ENCODE measurements at places on chromosomes 16 and 17.

DNA sequence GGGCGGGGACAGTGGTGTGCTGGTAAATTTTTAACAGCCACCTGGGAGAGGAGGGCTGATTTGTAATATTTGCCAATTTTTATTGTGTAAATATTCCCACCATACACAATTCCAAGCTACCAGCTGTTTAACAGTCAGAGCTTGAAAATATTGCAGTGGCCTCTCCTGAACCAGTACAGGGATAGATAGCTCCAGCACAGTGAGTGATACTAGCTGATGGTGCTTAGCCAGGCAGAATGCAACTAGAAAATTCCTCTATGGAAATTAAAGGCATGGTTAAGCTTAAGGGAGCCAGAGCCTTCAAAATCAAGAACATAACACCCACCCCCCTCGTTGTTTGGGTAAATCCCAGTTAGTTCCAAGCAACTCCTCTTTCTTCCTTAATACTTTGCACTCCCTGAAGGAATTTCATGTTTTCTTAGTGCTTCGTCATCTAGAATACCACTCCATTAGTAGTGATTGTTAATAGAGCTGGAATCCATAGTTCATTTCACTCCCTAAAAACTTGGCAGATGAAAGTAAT is 96.6 kb downstream of the CYB561 start:
- DNase-seq: no peak

DNA sequence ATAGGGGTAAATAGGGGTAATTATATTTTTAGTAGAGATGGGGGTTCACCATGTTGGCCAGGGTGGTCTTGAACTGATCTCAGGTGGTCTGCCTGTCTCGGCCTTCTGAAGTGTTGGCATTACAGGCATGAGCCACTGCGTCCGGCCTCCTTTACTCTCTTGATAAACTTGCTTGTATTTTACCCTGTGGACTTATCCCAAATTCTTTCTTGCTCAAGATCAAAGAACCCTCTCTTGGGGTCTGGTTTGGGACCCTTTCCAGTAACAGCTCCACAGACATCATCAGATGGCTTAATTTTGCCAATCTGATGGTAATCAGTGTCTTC is 5.6 kb upstream of the C1QTNF1 start:
- no peak for DNase-seq

- peak; percentile 78 for DNase-seq
These were observed 3.3 kb upstream of the FBXL20 start for GRCh38 chr17:39404542-39405378.

DNA sequence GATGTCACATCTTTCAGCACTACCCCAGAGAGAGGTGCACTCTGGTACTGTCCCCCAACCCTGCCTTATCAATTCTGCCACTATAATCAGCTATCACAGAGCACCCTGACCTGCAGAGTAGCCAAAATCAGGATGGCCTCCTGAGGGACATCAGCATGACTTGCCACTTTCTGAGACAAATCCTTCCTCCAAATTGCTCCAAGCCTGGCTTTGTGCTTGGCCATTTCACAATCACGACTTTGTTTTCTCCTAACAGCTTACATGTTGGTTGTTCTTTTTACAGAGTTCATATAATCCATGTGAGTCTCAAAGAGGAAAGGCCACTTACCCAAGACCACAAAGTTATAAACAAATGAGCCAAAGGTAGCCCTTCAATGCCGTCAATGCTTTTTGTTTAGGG is 449.0 kb upstream of the CDH5 start:
- no peak for DNase-seq

- no peak for DNase-seq
These were observed 8.8 kb downstream of the EEF2K start for GRCh38 chr16:22214889-22215288.

DNA sequence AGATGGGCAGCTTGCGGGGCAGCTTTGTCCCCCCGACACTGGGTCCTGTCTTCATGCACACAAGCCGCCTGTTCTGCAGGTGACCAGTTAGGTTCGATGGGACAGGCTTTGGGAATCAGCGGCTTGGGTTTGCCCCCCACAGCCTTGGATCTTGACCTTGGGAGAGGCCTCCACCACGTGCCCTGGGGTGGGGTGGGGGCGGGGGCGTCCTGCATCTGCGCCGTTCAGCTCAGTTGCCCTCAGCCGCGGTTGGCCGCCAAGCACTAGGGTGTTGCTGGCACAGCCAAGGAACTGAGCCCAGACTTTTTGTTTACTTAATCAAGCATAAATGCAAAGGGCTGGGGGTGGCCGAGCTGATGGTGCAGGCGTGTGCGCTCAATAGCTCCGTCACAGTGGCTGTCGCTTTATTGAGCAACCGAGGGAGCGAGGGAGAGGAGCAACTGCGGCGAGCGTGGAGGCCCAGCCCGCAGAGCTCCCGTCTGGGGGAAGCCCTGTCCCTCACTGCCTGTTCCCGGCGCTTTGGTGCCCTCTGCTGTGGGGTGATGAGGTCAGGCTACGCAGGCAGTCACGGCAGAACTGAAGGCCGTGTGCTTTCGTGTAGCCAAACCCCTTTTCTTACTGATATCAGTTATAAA is 33.9 kb downstream of the JPH3 start:
- peak; percentile 89 for DNase-seq

- DNase-seq: no peak
These were observed 47.0 kb downstream of the BCAS3 start for GRCh38 chr17:60724647-60725046.

- DNase-seq: no peak
These were observed 22.9 kb downstream of the CDK12 start for GRCh38 chr17:39484178-39484577.

DNA sequence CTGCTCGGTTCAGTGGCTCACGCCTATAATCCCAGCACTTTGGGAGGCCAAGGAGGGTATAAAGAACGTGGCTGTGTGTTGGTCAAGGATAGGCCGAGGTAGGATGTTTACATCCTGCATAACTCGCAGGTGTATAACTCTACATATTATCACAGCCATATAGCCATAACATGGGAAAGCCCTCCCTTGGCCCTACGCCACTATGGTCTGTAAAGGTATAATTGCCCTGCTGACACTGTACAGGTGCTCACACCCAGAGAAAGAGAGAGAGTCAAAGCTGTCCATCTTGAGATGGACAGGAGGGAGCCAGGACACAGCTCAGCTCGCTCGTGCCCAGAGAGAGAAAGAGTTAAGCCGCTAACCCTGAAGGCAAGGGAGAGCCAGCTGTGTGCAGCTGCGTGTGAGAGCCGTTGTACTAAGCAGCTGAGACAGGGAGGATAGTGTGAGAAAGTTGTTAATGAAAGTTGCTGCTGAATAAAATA is 30.4 kb upstream of the DHX8 start:
- DNase-seq: no peak

DNA sequence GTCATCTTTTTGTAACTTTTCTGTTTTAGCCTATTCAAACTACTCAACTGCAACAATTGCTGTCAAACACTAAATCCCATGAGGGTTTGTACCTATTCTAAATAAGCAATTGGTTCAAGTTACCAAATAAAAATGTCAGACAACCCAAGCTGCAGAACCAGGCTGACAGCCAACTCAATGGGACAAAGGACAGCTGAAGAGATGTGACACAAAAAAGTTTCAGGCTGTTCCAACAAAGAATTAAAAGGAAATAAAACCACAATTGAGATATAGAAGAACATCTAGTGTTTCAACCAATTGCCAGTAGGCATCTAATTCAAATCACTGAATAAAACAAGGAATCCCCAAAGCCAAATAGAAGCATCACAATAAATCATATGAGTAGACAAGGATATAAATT is 49.3 kb downstream of the GRB7 start:
- no peak for DNase-seq

GRCh38 chr16:30183233-30184095 is at the start of gene CORO1A:
CORO1A (plus strand) TSS chr16:30183602; CDS start chr16:30185210, 1,608 bp downstream.
- DNase-seq: peak; percentile 81

- DNase-seq: no peak
These were observed 24.7 kb upstream of the ZNF469 start for GRCh38 chr16:88358023-88358420.

GRCh38 chr17:82272495-82273326 is 789 bp downstream of the CSNK1D start:
- DNase-seq: no peak

- no peak for DNase-seq
These were observed 53.5 kb downstream of the ABR start for GRCh38 chr17:1126250-1126797.

DNA sequence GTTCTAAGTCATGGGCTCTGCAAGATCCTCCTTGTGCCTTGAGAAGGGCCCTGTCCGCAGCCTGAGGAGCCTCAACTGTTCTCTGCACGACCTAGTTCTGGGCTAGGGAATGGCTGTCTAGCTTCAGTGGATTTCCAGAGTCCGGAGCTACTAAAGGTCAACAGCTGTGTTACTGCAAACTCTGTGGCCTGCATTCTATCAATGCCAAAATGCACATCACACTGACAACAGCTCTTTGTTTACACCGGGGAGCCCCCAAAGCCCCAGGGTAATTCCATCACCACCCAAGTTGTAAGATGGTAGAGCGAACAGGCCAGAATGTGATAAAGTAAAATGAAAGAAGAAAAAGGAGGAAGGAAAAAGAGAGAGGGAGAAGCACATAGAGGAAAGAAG is 610.2 kb downstream of the MAF start:
- DNase-seq: no peak

DNA sequence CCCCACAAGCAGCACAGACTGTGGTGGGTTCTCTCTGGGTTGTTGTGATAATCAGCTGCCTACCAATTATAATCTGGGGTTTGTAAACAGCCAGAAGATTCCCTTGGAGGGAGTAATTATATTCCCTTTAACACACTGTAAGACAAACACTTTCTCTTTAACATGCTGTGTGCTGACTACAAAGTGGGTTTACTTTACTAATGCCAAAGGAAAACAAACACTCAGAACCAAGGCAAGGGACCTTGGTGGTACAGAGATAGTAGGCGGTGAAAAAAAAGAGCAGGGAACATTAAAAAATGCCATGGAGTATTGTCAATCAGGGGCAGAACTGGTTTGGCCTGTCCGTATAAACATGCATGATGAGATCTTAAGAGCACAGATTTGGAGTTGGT is 3.0 kb upstream of the VAT1L start:
- DNase-seq: no peak

DNA sequence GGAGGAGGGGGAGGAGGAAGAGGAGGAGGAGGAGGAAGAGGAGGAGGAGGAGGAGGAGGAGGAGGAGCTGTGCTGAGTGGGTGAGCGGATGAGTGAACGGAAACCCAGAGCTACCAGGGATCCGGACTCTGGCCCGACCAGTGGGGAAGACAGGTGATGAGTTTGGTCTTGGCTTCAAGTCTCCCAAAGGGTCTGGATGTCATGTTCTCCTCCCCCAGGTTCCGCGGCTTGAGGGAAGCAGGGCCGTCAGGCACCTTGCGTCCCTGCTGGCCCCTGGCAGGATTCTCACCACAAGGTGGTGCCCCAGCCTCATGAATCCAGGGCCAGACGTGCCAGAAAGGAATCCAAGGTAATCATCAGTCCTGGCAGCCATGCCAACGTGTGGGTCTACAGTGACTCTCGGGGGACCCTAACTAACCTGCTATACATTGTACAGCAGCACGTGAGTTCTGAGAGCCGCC is 13.5 kb upstream of the ABAT start:
- DNase-seq: peak; percentile 82

GRCh38 chr16:27798241-27798640 is 248.3 kb downstream of the KATNIP start:
- no peak for DNase-seq

- no peak for DNase-seq
These were observed 36.8 kb downstream of the ERCC4 start for GRCh38 chr16:13956635-13957196.

DNA sequence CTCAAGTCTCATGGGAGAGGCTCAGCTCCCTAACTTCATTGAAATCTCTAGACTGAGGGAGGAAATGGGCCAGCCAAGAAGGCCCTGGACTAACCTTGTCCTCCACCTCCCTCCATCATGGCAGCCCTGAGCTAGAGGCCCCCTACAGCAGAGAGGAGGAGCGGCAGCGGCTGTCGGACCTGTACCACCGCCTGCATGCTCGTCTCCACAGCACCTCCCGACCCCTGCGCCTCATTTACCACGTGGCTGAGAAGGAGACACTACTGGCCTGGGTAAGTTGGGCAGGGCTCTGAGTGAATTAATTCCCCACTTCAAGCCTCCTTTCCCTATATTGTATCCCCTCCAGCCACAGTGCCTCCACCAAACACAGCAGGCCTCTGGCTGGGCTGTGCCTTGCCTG is 3.8 kb upstream of the SYCE1L start:
- no peak for DNase-seq

DNA sequence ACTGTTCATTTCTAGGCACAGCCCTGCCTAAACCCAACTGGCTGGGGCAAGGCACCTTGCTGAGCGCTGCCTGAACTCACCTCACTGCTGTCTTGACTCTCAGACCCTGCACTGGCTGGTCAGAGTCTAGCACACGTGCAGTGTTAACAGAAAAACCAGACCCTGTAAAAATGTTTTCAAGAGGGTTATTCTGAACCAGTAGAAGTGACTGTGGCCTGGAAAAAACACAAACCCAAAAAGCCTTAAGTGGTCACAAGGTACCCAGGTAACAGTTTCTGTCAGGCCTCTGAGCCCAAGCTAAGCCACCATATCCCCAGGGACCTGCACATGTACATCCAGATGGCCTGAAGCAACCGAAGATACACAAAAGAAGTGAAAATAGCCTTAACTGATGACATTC is 6.1 kb upstream of the EIF4A3 start:
- DNase-seq: no peak

DNA sequence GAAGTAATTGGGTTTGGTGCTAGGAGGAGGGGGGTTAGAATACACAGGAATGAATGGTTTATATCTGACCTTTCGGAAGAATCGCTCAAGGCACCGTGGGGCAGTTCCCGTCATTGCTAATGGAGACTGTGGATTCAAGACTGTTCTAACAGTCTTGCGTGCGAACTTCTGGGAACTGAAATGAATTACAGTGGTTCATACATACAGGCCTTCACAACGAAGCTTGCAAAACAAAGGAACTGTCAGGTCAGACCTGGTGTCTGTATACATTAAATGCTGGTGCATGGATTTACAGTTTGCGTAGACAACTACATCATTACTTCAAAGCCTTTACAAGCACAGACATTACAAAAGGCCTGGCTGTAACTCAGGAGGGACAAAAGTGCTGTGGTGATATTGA is 983.9 kb downstream of the CDH11 start:
- DNase-seq: no peak

DNA sequence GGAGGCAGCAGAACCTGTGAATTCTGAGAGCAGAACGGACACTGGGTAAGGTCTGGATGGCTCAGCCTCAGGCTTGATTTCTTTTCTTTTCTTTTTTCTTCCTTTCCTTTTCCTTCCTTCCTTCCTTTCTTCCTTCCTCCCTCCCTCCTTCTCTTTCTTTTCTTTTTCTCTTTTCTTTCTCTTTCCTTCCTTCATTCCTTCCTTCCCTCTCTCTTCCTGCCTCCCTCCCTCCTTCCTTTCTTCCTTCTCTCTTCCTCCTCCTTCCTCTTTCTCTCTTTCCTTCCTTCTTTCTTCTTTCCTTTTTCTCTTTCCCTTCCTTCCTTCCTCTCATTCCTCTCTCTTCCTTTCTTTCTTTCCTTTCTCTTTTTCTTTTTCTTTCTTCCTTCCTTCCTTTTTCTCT is 38.0 kb downstream of the OR3A1 start:
- DNase-seq: no peak

All from ACHN (cell line).